ENCODE measurements at places on chromosomes 3 and 15.

GRCh38 chr3:171446801-171447578 lies 13.2 kb downstream of the TNIK start:
- no peak for DNase-seq

DNA sequence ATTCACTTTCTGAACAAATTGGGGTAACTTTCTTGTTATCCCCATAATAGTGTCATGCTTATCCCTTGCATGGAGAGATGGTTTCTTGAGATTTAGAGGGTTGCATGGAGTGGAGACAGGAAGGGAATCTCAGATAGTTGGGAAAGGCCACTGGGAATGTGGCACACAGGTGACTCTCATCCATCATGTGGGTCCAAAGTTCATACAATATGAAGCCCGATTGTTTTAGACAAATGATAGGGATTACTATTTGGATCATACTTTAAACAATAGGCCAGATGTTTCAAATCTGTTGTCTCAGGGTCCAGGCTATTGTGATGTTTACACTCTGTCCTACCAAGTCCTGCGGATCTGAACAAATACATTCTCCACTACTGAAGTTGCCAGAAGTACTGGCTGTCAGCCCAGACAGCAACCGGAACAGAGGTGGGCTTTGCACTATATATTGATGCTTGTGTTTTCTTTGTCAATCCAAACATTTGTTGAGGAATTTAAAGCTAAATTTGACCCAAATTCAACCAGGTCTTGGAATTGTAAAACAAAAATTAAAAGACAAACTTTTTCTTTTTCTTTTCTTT lies 39.2 kb upstream of the NMNAT3 start:
- DNase-seq: no peak

- no peak for DNase-seq
Measured at GRCh38 chr3:128619146-128619890, 31.3 kb downstream of the RPN1 start.

DNA sequence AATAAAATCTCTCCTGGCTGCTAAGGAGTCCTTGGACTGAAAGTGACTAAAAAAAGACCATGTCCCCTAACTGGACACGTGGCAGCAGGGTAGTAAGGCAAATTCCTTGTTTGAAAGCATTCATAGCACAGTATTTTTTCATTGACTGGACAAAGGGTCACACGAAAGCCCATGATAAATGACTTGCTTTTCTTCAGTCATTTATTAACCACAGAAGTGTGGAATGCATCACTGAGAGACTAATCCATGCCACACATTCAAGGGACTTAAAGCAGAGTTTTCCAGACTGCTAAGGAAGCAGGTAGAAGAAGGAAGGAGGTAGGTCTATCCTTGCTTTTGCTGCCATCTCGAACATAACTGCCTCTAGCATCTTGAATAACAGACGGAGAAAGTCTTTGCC lies 31.2 kb downstream of the CASR start:
- no peak for DNase-seq

- no peak for DNase-seq
Measured at GRCh38 chr3:66592016-66592761, 91.4 kb upstream of the LRIG1 start.

- no peak for DNase-seq
Measured at GRCh38 chr3:101171681-101172191, 148.6 kb downstream of the IMPG2 start.

DNA sequence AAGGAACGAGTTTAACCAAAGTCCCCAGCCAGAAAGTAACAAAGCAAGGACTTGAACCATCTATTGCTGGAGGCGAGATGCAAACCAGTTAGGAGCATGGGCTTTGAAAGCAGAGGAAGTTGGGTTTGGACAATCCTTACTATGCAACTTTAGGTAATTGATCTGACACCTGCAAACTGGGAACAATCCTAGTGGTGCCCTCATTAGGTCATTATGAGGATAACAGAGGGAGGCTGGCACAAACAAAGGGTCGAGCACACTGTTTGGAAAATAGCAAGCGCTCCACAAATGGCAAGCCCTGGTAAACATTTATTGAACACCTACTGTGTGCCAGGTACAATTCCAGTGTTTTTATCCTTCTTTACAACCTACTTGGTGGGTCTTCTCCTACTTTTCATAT lies 45.6 kb downstream of the WNT5A start:
- no peak for DNase-seq

DNA sequence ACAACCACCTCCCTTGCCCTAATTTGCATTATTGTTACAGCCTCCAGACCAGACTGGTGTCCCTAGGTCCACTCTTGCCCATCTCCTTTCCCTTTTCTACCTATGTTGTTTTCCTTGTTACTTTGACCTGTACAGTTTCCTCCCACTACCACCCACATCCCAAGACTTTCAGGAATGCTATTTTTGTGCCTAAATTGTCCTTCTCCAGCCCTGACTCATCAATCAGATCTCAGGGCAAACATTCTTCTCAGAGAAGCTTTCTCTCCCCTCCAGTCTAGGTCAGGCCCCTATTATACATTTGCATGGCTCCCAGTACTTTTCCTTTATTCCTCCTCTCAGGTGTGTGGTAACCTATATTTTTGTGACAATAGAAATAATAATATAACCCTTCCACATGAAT lies 241.5 kb downstream of the IGSF11 start:
- no peak for DNase-seq

- no peak for DNase-seq
Measured at GRCh38 chr3:188491276-188491687, 337.3 kb downstream of the LPP start.

- no peak for DNase-seq
Measured at GRCh38 chr3:52798978-52799476, 4.4 kb downstream of the ITIH3 start.

DNA sequence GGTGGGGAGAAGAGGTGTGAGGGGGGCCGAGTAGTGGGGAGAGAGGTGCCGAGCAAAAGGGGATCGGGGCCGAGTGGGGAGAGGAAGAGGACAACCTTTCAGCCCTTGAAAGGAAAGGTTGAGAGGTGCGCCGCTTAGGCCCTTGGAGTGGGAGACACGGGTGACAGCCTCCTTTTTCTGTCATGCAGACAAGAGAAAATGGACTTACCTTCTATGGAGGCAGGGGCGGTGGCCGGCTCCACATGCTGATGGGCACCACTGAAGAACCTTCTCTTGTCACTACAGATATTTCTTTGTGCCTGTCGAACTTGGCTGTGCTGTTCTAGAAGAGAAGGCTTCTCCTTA lies 421 bp downstream of the KLHL18 start:
- DNase-seq: no peak

- no peak for DNase-seq
Measured at GRCh38 chr3:192490720-192491119, 236.6 kb downstream of the FGF12 start.

DNA sequence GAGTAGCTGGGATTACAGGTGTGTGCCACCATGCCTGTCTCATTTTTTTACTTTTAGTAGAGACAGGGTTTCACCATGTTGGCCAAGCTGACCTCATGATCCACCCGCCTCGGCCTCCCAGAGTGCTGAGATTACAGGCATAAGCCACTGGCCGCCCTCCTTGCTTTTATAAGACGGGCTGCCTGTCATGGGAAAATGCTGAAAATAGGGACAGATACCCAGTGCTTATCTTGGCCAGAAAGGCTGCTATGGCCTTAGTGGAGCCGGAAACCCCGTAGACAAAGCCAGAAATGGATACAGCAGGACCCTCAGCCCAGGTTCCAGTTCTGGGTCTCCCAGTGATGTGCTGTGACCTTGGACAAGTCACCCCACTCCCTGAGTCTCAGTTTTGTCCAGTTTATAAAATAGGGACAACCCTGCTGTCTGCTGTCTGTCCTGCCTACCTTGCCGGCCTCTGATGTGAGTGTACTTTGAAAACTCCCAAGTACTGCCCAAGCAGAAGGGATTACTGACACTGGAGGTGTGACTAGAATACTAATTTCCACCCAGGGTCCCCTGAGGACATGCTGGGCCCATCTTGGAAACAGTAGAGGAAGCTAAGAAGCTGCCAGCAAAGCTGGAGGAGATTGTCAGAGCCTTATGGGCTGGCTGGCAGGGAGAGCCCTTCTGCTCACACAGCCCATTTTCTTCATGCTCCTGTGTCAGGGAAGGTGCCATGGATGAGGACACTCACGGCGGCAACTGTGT lies 59.6 kb downstream of the BDH1 start:
- DNase-seq: no peak

- peak; percentile 86 for DNase-seq
Measured at GRCh38 chr15:40340740-40341400, at the start of gene CCDC9B. Gene CCDC9B, minus strand, starts transcription at chr15:40340939. Its CDS starts 120 bp downstream, at chr15:40340819.

GRCh38 chr3:169615833-169616232 lies 47.7 kb downstream of the MECOM start:
- no peak for DNase-seq

DNA sequence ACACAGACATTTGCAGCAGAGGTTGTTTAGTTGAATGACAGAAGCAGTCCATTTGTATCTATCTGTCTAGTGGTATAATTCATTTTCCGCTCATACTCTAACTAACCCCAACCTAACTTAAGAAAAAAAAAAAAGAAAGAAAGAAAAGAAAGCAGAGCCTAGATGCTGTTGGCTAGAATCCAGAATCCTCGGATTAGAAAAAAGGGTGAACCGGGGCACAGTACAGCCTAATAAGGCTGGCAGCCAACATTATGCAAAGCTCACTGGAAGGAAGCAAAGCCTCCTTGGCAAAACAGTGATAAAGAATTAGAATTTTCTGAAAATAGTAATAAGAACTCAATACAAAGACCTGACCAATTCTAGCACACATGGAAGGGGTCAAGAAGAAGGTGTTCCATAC lies 640.8 kb downstream of the TUSC7 start:
- no peak for DNase-seq

- no peak for DNase-seq
Measured at GRCh38 chr3:46409739-46410489, 2.9 kb downstream of the CCRL2 start.

DNA sequence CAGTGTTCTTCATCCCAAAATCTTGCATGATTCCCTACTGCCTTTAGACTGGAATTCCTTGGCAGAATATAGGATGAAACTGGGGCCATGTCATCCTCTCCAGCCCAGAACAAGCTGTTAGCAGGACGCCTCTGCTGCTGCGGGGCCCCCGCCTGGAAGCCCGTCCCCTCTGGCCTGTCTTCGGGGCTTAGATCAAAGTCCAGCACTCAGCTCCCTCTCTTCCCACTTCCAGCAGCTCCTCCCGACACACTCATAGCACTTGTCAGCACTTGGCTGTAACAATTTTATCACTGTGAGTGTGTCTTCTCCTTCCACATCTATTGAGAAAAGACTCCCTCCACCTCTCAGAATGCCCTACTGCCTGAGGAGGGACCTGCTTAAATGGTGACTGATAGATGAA lies 112.0 kb upstream of the HACD2 start:
- DNase-seq: no peak

DNA sequence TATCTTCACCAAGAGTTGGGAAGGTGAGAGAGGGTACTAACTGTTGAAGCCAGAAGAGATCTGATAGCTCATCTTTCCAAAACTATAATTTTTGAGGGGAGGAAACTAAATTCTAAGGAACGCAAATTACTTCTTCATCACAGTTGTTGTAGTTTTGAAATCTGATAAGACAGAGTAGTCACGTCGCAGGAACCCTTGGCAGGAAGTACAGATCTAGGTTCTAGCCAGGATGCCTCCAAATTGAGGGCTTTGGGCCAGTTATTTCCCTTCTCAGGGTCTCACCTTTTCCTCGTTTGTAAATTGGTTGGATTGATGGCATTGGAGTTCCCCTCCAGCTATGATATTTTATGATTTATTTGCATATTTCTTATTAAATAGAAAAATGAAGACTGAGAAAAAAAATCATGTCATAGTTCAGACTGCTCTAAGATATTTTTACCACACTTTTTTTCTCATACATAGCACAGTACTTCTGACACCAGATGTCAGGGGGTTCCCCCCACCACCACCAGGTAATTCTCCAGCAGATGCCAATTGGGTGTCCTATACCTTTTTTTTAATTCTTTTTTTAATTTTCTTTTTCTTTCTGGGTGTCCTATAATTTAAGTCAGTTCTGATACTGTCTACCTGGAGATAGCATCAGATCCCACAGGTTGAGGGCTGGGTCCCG lies 32.3 kb upstream of the APH1B start:
- no peak for DNase-seq

GRCh38 chr3:156723182-156723619 lies 48.8 kb downstream of the TIPARP start:
- no peak for DNase-seq

DNA sequence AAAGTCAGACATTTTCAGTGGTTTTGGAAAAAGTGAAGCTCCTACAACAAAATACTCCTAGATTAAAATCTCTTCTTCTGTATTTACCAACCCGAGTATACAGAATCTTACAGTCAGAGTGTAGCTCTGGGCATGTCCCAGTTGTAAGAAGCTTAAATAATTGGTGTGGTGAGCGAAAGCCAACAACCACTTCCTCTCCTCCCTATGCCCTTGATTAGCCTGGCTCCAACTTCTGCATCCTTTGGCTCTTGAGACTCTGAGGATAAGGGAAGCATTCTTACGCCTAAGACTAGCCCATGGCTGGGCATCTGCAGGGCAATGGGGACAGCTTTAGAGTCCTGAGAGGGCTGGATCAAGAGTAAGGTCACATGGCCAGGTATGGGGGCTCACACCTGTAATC lies 25.5 kb downstream of the RFT1 start:
- DNase-seq: no peak

- DNase-seq: no peak
Measured at GRCh38 chr3:102481050-102481449, 46.2 kb downstream of the ZPLD1 start.

- DNase-seq: no peak
Measured at GRCh38 chr3:78186404-78186803, 1146.5 kb downstream of the ROBO2 start.

DNA sequence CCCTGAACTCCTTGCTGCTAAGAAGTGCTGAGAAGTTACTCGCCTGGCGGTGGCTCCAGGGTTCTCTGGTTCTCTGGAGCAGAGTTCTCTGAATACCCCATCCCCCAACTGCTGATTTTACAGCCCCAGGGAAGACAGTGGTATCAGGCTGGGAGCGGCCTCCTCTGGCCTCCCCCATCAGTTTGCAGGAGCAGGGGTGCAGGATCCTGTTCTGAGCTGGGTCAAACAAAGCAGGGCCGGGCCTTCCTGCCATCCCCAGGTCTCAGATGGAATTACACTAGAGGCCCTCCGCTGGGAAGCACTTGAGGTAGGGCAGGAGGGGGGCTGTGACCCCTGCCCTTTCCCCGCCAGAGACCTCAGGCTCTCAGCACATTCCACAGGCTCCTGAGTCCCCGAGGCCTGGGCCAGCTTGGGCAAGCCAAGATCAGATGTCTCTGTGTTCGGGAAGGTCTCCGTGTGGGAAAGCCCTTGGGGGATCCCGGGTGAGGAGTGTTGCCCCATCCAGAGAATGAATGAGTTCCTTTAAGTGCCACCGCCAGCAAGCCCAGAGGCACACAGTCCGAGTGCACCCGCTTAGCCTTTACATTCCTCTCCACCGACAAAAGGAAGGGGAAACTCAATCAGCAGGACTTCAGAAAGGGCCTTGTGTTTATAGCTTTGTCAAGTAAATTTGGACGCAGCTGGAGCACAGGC lies 149.9 kb downstream of the LRRK1 start:
- no peak for DNase-seq

- DNase-seq: no peak
Measured at GRCh38 chr3:197706658-197707057, 30.0 kb downstream of the RUBCN start.

- DNase-seq: no peak
Measured at GRCh38 chr15:99320374-99321215, 69.3 kb downstream of the LRRC28 start.

Data from NCI-H345 (cell line).